ENCODE measurements at places on chromosomes 11 and 22.

GRCh38 chr11:30018495-30018894 lies 1.7 kb upstream of the KCNA4 start:
- DNase-seq: no peak

DNA sequence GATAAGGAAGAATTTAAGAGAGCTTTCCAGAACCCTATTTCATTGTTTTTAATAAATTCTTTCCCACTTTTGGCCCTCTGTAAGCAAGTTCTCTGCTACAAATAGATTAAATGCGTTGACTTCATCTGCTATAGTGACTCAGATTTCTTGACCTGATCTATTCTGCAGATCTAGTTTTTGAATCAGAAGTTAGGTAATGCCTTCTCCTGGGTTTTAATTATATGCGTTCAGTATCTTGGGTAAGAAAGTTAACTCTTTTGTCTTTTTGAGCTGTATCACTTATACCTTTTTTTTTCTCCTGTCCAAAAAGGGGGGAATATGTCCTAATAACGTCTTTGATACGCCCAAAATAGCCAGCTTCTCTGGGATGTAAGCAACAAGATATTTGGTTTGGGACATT lies 2.4 kb upstream of the HEPHL1 start:
- DNase-seq: no peak

- no peak for DNase-seq
Observed at GRCh38 chr11:2470495-2470894, 25.7 kb downstream of the KCNQ1 start.

GRCh38 chr11:45930031-45930794 lies 7.8 kb downstream of the LARGE2 start:
- DNase-seq: peak; percentile 88

DNA sequence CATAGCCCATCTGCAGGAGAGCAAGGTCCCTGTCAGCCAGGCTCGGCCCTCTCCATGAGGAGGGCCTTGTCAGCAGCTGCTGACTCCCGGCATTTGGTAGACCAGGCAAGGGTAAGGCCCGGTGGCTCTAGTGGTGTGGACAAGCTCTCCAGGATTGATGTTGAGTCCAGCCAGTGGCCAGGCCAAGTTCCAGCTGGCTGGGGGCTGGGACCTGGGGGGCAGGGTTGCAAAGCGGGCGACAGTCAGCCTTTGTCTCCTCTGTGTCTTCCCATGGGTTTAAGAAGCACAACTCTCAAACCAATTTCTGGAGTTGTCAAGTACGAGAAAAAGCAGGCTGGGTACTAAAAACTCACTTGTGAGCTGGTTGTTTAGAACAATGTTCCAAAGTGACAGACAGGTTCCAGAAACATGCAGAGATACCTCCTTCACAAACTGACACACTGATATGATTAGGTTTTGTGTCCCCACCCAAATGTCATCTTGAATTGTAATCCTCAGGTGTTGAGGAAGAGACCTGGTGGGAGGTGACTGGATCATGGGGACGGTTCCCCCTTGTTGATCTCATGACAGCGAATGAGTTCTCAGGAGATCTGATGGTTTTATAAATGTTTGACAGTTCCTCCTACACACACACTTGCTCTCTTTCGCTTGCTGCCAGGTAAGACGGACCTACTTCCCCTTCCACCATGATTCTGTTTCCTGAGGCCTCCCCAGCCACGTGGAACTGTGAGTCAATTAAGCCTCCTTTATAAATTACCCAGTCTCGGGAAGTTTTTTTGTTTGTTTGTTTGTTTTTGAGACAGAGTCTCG lies 52.3 kb upstream of the SERPIND1 start:
- no peak for DNase-seq

GRCh38 chr11:65418681-65419459 lies 3.7 kb upstream of the NEAT1 start:
- DNase-seq: peak; percentile 96

DNA sequence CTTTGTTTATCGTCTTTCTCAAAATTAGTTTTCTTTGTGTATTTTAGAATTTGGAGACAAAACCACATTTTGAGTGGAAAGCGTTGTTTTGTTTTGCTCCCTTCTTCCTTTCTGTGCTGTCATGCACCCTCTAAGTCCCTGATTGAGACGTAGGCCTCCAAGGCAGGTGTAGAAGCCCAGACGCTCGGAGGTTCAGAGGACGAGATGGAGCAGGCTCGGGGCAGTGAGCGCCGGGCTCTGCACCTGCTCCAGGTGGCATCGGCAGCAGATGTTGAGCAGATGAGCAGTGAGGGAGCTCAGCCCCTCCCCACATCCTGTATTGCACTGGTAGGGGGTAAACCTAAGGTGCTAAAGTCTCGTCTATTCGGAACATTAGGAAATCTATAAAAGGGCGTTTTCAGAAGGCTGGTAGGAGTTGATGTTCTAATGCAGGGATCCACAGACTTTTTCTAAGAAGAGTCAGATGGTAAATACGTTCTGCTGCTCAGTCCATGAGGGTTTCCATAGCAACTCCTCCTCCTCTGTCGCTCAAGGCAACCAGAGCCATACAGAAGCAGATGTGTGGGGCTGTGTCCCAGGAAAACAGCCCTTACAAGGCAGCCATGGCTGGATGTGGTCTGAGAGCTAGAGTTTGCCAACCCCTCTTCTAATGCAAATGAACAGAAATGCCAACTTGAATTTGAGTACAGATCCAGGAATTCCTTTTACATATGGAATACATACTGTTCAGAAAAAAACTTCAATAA lies 724.2 kb downstream of the BRD1 start:
- peak; percentile 91 for DNase-seq
